ENCODE measurements at places on chromosomes 1 and 21.

DNA sequence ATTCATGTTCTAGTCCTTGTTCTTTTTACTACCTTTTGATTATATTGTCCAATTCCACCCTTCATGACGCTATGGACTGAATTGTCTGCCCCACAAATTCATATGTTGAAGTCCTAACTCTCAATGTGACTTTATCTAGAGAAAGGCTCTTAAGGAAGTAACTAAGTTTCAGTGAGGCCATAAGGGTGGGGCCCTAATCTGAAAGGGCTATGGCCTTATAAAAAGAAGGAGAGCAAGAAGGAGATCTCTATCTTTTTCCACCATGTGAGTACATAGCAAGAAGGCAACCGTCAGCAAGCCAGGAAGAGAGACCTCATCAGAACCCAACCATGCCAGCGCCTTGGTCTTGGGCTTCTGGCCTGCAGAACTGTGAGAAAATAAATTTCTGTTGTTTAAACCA lies 95.9 kb downstream of the HIVEP3 start:
- DNase-seq = no peak

- no peak for DNase-seq
Observed at GRCh38 chr1:248821641-248822040, 4.1 kb downstream of the SH3BP5L start.

- DNase-seq = no peak
Observed at GRCh38 chr1:74729741-74730478, 2.9 kb downstream of the CRYZ start.

DNA sequence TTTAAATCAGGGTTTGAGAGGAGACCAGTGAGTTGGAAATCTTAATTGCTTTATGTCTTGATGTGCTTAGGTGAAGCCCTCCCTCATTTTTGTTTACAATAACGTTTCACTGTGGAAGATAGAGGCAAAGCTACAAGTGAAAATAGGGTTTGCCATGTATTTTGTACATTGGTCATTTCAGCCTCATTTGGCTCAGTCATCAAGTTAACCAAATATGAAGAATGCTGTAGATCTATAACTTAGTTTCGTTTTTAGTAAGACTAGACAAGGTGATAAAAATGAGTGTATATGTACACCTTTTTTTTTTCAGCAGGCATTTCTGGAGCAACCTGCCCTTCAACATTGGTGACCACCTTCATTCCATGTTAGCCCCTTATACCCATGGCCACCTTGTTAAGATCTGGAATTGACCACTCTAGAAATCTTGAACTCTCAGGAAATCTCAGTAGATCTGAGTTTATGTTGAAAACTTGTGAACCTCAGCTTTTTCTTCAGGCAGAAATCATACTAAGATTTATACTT lies 2.9 kb downstream of the NFYC start:
- no peak for DNase-seq

- no peak for DNase-seq
Observed at GRCh38 chr1:59750328-59751003, 64.3 kb upstream of the HOOK1 start.

GRCh38 chr1:184379111-184379752 lies 7.6 kb upstream of the C1orf21 start:
- no peak for DNase-seq

DNA sequence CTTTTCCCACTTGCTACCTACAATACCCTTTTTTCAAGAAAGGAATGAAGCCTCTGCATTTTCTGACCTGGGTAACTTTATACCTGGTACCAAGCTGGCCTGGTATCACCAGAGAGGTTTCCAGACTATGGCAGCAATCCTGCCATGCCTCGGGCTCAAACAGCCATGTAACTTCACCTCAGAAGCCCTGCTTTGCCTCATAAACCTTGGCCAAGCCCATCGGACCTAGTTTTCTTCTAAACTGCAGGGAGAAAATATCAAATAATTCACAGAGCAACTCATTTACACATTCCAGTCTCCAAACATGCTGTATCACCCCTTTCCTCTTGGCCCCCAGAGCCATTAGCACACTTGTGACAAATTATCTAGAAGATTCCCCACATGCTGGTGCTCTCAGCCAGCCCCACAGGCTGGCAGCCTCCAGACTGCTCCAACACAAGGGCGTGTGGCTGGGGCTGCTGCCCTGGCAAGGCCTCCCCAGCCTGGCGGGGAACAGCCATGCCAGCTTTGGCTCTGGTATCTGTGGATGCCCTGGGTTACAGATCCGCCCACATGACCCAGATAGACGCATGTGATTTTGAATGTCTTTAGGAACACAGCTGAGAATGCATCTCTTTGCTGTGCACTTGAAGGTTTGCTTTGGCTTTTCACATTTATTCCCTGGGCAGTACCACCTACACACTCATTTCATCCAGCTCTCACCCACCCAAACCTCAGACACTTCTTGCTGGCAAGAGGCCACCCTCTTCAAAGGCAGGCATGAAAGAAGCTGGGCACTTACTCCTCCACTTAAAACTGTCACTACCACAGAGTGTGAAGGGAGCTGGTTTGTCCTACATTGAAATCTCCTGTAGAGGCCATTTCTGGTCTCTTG lies 70.0 kb upstream of the BCAR3 start:
- no peak for DNase-seq

DNA sequence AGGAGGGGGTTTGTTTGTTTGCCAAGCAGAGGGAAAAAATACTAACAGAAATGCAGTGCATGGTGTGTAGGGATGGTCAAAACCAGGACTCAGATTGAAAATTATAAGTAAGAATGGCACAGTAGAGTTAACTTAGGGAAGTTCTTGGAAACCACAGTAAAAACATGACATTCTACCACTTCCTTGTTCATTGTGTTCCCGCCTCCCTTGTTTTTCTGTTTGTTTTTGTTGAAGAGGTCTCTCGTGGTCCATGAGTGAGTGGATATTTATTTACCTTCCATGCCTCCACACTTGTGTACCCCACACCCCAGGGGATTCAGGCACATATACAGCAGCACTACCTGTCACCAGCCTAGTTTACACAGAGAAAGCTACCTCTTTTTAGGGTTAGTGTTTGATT lies 69.6 kb downstream of the OLFML2B start:
- DNase-seq = no peak

DNA sequence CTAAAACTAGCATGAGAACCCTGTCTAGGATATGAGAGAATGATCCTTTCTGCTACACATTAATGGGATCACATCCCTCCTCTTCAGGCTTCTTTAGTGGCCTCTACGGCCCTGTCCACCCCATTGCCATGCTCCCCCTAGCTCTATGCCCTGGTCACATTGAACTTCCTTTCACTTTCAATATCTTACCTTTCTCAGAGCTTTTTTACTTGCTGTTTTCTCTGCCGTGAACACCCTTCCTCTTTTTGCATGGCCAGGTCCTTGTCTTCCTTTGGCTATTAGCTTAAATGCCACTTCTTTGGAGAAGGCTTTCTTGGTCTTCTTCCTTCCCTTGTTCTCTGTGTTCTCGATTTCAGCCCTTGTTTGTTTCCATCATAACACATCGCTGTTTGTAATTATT lies 97.4 kb downstream of the GIPC2 start:
- no peak for DNase-seq

GRCh38 chr1:29516063-29516820 lies 279.9 kb downstream of the PTPRU start:
- DNase-seq = no peak

Data from stimulated activated CD4-positive, alpha-beta T cell treated with anti-CD3 and anti-CD28 coated beads, Interleukin-15, amount 100 ng/mL, for 1 hour (primary cell).